ENCODE measurements at places on chromosomes 7 and 10.

- DNase-seq, result no peak
These were observed 54.0 kb upstream of the HECW1 start for GRCh38 chr7:43058271-43059066.

- DNase-seq, result no peak
These were observed 4.8 kb upstream of the ADAM12 start for GRCh38 chr10:126393076-126393475.

- DNase-seq, result no peak
These were observed 8.8 kb upstream of the FGL2 start for GRCh38 chr7:77208416-77208815.

DNA sequence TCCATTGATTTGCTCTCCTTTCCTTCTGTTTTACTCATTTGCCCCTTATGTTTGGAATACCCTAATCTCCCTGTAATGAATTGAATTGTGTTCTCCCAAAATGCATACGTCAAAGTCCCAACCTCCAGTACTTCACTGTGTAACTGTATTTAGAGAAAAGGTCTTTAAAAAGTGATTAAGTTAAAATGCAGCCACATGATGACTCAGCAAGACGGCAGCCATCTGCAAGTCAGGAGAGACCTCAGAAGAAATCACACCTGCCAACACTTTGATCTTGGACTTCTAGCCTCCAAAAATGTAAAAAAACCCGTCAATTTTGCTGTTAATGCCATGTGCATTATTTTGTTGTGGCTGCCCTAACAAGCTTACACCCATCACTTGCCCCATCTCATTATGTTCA lies 85.3 kb upstream of the PCLO start:
- DNase-seq, result no peak

DNA sequence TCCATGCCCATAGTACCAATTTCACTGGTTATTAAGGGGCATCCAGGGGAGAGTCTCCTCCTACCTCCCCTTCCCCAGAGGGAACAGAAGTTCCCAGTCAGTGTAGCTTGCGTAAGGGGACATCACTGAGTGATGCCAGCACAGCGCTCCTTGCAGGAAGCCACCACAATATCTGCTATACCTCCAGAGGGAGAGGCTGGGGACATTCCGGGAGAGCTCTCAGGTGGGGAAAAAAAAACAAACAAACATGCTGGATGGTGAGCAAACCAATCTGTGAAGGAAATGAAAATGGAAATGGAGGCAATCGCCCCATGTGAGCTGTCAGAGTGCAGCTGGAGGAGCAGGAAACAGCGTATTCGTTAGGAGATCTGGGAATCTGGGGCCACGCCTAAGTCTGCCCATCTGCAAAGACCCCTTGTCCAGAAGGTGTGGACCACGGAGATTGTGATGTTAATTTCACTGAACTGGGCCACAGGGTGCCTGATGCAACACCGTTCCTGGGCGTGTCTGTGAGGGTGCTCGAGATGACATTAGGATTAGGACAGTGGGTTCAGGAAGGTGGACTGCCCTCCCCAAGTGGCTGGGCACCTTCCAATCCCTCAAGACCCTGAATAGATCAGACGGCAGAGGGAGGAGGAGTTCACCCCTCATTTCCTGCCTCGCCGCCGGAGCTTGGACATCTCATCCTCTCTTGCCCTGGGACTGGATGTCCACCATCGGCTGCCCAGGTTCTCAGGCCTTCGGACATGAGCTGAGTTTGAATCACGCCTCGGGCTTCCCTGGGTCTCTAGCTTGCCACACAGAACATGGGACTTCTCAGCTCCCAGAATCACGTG lies 30.5 kb downstream of the GNA12 start:
- DNase-seq, result no peak

DNA sequence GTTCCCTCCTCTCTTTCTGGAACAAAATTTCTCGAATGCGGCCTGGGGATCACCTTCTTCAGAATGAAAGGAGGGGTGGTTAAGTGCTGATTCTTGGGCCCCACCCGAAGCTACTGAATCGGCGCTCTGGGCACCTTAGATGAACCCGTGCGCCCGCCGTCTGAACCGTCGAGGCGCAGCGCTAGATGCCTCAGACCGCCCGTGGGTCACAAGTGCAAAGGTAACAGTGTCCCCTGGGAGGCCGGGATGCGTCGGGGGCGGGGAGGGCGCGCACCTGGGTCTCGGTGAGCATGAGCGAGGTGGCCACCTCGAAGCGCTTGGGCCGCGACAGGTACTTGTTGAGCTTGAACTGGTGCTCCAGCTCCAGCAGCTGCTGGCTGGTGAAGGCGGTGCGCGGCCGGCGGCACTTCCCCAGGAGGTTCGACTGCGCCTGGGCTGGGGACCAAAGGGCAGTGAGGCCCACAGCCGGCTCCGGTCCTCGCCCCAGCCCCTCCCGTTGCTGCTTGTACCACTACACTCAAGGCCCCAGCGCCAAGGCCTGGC lies 4.2 kb downstream of the MNX1 start:
- no peak for DNase-seq

DNA sequence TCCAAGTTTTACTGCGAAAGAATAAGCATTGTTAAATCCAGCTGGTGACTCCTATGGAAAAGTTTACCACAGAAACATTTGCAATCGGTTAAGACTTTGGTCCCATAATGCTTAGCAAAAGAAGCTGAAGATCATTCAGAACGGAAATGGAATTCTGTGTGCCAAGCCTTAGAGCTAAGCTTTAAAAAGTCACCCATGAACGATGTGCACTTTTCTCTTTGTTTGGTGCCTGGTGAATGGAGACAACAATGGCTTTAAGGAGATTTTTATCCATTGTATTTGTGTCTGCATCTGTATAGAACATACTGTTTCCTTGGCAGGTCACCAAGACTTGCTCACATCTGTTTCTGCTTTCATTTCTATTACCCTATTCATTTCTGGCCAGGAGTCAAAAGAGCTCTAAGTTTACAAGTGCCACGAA lies 26.3 kb upstream of the COL1A2 start:
- DNase-seq, result no peak

DNA sequence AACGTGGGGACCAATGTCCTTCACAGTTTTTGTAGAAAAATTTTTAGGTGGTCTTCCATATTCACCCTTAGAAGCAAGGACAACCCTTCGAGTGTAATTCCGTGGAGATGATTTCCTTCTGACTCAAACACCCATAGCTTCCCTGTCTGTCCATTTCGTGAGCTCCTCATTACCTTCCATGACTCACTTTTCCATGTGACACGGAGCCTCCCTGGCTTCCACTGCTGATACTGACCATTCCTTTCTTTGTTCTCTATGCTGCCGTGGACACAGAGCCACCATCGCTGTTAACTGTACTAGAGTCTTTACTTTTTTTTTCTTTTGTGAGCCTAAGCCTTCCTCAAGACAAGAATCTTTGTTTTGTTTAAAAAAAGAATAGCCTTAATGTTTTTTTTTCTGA lies 12.5 kb upstream of the ARMS2 start:
- no peak for DNase-seq
